MV-4-11 (cell line): ENCODE measurements at places on chromosomes 1 and 21.

GRCh38 chr21:42145569-42146272 lies 73.2 kb upstream of the ABCG1 start:
- peak; percentile 39 for DNase-seq

DNA sequence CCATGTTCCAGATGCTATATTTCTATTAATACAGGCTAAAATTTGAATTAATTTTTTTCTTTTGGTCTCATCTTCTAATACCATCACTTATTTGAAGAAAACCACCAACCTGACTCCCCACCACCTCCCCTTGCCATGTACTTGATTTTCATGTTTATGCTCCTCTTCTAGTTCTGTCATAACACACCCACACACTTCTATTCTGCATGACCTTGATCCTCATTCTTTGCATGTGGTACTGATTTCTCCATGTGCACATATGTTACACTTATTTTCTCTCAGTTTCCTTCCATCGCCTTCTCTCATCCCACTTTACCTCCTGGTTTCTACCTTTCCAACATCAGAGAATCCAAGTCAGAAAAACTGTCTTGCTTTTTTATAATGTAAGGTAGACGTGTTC lies 78.9 kb upstream of the ARID1A start:
- no peak for DNase-seq

DNA sequence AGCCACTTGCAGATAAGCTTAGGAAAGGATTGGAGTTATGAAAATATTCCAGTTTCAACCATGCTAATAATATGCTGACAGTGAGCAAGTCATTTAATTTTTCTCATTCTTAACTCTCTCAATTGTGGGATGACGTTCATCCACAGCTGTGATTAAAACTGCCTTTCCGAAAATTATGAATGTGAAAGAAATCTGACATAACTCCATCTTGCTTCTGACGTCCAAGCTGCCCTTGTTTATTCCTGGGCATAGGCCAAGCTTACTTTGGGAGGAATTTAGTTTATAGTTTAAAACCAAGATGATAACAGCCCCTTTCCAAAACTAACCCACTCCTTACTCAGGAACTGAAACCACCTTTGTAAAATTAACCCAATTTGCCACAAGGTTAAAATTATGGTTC lies 11.0 kb upstream of the RGS18 start:
- no peak for DNase-seq

DNA sequence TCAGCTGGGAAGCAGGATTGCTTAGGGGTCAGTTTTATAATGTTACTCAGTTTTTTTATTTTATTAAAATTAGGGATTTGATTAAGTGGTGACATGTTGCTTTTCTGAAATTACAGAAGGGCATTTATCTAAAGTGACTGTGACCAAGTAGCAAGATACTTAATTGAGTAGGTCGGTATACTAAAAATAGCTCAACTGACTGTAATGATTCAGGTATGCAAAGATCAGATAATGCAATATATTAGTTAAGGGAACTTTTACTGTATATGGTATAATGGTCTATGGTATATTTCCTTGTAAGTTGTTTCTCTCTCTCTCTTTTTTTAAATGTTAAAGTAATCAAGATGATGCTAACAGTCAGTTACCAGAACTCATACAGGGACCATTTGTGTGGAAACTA lies 26.2 kb downstream of the RLF start:
- no peak for DNase-seq

- DNase-seq = no peak
Observed at GRCh38 chr1:237416924-237417655, 375.1 kb downstream of the RYR2 start.

- no peak for DNase-seq
Observed at GRCh38 chr1:118159569-118159968, 25.5 kb downstream of the SPAG17 start.
